ENCODE measurements at places on chromosomes 12 and 14.

DNA sequence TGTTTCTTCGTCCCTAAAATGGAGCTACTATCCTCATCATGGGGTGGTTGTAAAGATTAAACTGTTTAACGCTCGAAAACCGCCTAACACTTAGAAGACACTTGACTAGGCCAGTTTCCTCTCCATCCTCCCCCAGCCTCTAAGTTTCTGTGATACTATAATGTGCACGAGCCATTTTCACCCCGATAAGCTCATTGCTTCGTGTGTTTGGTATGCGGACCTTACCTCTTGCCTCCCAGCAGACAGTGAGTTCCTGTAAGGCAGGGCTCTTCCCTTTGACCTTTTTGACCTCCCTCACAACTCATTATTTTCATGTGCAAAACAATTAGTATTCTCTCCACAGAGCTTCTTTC, 499 bp upstream of the GXYLT1 start:
- no peak for DNase-seq

DNA sequence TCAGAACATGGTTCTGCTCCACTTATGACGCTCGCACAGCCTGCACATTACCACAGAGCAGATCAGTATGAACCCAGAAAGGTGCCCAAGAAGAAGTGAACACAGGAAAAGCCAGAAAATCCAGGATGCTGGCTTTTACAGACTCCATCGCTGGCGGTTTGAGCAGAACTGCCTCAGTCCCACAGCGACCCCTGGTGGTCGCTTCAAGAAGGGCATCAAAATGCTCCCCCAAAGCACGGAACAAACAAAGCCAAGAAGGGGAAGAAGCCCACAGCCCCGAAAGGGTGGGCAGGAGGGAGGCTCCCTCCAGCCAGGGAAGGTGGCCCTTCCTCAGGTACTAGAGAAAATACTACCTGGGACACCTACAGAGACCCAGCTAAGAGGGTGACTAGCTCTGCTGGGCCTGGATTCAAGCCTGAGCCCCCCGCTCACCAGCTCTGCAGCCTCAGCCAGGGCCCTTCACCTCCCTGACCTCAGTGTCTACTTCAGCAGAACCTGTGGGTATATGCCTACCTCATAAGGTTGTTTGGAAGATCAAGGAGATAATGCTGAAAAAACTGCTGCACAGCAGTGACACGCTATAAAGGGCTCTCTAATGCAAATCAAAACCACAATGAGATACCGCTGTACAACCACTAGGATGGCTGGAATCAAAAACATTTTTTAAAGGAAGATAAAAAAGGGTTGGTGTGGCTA, 98.1 kb downstream of the NCOR2 start:
- no peak for DNase-seq

DNA sequence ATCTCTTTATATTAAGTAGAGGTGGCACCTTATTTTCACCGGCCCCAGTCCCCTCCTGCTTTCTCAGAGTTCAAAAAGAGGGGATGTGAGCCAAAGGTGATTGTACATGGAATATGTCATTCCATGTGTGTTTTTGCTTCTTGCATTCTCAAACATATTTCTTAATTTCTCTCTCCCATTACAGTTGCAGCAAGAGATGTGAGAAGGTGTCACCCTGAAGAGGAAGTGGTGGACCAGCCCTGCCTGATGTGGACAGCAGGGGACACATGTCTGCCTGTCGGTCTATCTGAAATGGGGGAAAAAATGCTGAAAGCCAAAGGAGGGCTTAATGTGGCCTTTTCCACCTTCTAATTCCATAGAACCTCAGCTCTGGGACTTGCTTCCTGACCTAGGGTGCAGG, 1.9 kb upstream of the FOXN3 start:
- DNase-seq, result no peak

- DNase-seq, result no peak
Measured at GRCh38 chr12:27534765-27535161, 10.8 kb downstream of the PPFIBP1 start.

DNA sequence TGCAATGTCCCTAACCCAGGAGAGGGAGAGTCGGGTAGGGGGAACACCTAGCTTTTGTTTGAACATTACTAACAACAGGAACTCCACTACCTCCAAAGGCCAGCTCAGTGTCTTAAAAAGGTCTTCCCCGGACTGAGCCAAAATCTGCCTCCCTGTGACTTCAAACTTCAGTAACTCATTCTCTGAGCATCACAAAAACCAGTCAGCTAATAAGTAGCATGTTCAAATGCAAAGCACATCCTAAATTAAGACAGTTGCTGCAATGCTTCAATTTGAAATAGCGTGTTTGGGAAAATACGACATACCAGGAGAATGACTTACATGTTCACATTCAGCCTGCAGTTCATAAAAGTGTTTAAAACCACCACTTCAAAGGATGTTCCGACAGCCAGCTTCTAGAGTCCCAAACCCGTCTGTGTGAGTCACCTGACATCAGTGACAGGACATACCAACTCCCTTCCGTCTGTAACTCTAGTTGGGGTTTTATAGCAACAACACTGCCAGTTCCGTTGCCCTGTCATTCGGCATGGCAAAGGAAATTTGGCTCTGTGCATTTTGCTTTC, 13.0 kb downstream of the ZFP36L1 start:
- no peak for DNase-seq

- no peak for DNase-seq
Measured at GRCh38 chr14:105375635-105376057, 22.7 kb upstream of the TEX22 start.

DNA sequence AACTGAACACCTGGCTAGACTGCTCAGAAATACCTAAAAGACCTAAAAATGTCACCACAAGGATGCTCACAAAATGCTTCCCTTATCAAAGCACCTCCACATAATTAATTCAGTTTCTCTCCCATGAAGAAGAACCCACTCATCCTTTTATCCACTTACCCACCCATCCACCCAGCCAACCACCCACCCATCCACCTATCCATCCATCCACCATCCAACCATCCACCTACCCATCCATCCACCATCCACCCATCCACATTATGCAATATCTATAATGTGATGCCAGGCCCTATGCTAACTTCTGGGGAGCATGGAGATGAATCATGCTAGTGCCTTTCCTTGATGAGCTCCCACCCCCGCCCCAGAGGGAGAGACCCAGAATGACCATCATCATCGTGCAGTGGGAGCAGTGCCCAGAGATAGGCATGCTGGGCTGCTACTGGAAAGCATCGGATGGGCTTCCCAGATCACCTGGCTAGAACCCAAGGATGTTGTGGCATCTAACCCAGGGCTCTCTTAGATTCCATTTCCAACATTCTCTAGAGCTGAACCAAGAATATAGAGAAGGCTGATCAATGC, 166.6 kb downstream of the TTC7B start:
- DNase-seq, result no peak

GRCh38 chr12:110575326-110575725, 7.8 kb downstream of the PPTC7 start:
- DNase-seq, result no peak

GRCh38 chr14:93592786-93593185, 162.0 kb downstream of the UNC79 start:
- DNase-seq, result no peak

DNA sequence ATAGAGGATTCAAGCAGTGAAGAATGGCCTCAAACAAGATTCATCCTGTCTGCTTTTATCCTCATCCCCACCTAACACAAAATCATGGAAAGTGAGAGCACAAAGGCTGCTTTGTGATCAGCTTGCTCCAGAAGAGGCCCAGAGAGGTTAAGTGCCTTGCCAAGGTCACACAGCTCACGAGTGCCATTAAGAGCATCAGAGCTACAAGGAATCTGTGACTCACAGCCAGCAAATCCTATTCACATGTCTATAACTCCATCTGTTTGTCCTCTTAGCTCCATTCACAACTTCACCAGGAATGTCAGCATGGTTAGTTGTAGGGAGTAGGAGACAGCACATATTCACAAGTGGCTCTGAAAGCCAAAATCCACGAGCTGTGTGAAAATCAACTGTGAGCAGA, 79.8 kb downstream of the TTC9 start:
- no peak for DNase-seq

GRCh38 chr14:23568600-23569331, 1.2 kb upstream of the AP1G2 start:
- peak; percentile 57 for DNase-seq

DNA sequence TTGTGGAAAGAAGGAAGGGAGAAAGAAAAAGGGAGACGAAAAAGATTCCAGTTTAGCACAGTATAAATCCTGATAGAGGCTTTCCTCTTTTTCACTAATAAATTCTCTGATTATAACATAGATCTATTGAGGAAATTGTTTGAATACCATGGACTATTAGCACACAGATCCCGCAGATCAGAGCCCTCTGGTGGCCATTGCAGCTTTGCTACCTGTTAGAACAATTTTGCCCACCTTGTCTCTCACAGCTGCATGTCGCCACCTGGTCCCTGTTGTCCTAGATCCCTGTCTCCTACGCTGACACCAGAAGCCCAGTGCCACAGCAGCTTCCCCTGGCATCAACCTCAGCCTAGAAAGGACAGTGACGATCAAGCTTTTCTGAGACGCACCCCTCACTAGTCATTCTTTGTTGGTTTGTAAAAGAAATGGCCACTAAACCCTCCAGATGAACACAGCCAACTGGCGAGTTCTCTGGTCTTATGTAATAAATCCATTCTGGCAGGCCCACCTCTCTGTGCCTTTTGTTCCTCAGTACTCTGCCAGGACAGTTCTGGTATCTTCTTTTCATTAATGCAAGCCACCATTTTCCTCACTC, 9.9 kb downstream of the GPHB5 start:
- no peak for DNase-seq

- peak; percentile 96 for DNase-seq
Measured at GRCh38 chr12:50070314-50071060, 13.1 kb downstream of the ASIC1 start.

GRCh38 chr14:103311171-103311997, 22.7 kb upstream of the EIF5 start:
- no peak for DNase-seq

DNA sequence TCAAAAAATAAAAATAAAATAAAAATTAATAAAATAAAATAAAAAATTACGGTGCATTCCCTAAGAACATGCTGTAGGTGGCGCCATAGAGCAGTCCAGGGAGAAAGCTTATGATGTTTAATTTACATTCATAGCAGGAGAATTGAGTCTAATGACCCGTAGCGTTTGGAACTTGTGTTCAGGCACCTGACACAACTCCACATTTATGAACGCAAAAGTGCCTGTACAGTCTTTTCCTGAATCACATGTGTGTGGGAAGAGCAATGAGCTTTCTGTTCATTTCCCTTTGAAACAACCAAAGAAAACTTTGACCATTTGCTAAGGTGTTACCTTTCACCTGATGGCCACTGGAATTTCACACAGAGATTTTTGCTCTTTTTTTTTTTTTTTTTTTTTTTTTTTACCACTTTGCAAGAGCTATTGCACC, 60.6 kb upstream of the KCNA1 start:
- no peak for DNase-seq

- DNase-seq, result no peak
Measured at GRCh38 chr14:85175556-85175955, 354.4 kb upstream of the FLRT2 start.

DNA sequence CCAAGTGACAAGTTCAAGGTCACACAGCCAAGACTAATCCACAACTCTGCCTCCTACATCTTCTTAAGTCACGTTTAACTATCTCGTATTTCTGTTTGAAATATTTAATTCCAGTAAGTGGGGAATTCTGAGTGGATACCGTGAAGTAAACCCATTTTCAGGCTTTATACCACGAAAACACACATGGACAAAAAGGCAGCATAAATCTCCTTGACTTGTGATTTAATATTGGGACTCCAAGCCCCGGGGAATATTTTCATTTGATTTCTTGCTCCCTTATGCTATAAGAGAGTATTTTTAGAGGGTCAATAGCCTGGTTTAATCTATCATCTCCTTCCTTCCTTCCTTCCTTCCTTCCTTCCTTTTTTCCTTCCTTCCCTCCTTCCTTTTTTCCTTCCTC, 716.7 kb downstream of the VRK1 start:
- no peak for DNase-seq

DNA sequence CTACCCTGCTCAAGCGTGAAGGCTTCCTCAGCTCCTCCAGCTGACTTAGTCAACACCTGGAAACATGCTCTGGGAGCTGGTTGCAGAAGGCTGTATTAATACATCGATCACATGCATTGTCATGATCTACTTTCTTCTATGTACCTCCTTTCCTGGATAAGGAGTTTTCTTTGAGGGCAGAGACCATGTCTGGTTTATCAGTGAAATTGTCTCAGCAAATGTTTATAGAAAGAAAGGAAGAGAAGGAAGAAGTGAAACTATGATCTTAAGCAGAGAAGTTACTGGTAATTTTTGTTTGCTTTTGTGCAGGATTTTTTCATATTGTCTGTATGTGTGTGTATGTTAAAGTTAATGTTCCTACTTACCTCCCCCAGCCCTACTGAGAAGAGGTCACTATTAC, 4.5 kb downstream of the DYRK4 start:
- DNase-seq, result no peak

- no peak for DNase-seq
Measured at GRCh38 chr14:30264161-30264560, 294.8 kb upstream of the G2E3 start.

GRCh38 chr12:6383572-6384498, at the start of gene LTBR:
LTBR (plus strand) TSS chr12:6384162; CDS start chr12:6384359, 197 bp downstream.
- DNase-seq, result peak; percentile 92

GRCh38 chr14:33134162-33134561, 195.5 kb downstream of the NPAS3 start:
- DNase-seq, result no peak

DNA sequence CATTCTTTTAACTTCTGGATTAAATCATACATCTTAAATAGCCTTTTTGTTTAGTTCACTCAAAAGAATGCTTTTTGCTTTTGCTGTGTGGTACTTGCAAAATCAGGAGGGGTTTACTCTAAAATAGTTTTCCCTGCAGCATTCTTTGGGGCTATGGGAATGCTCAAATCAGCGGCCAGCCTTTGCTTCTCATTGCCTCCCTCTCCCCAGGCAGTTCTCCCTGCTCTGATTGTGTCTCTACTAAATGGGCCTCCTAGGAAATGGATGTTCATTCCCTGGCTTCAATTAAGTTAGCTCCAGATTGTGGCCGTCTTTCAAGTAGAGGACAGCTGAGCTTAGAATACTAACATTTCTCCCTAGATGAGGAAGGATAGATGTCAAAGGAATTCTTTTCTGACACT, 4.4 kb downstream of the TULP3 start:
- no peak for DNase-seq

- DNase-seq, result no peak
Measured at GRCh38 chr12:66552716-66553115, 126.2 kb downstream of the GRIP1 start.

- DNase-seq, result no peak
Measured at GRCh38 chr14:74893614-74894091, 11.9 kb downstream of the DLST start.

DNA sequence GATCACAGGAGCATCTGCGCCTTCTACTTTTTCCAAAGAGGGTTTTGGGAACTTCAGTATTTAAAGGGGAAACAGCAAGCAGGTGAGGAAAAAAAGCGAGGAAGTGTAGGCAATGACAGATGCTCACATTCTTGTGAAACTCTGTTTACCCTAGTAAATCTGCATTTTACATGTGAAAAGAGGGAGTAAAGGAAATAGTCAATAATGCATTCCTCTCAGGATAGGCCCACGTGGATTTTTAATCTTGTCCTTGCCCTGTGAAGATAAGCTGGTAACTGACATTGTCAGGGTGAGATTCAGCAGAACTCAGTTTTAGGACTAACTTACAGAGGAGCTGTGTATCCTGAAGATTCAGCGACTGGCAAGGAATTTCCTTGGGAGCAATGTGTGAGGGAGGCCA, 1119.2 kb upstream of the TMEM132C start:
- no peak for DNase-seq

All from posterior cingulate gyrus (tissue), 11 donors.